ENCODE measurements at places on chromosomes 7 and 10. TPM values are rescaled to one million over a fixed set of nuclear protein-coding genes. Genes with fewer than 3 reads are reported as not detected.

The MSRB2 gene
- 17.8 TPM for total RNA-seq

The CDHR1 gene
- 6.7 TPM for total RNA-seq

The SFTPA1 gene
- total RNA-seq: not detected

The NACAD gene
- total RNA-seq: 0.04 TPM

The DEPP1 gene
- 116 TPM for total RNA-seq

The CALML5 gene
- 24.0 TPM for total RNA-seq

The CTTNBP2 gene
- total RNA-seq: 31.5 TPM

The NRAP gene
- total RNA-seq: not detected

The SMKR1 gene
- 1.7 TPM for total RNA-seq

The ING3 gene
- total RNA-seq: 15.6 TPM

The RAB11FIP2 gene
- total RNA-seq: 21.0 TPM

The MEIG1 gene
- not detected for total RNA-seq
